Tibial artery (tissue), 4 donors: ENCODE measurements at places on chromosomes 16 and 17.
A peak's percentile ranks its signal among the peaks of the same experiment; 100 is the strongest.

DNA sequence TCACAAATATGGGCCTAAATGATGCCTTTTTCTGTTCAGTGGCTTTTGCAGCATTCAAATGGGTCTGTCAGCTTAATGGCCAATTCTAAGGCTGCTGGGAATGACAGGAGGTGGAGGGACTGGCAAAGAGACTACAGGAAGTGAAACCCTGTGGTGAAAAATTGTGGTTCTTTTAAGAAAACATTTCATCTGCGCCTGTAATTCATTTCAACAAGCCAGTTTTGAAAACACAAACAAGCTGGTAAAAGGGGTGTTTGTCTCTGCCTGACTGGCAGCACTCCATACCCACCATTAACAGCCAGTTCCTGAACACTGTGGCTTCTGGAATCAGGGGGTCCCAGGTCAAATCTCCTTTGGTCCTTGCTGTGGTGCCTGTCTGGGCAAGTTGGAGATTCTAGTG lies 3.6 kb upstream of the KDM8 start:
- no peak for DNase-seq

DNA sequence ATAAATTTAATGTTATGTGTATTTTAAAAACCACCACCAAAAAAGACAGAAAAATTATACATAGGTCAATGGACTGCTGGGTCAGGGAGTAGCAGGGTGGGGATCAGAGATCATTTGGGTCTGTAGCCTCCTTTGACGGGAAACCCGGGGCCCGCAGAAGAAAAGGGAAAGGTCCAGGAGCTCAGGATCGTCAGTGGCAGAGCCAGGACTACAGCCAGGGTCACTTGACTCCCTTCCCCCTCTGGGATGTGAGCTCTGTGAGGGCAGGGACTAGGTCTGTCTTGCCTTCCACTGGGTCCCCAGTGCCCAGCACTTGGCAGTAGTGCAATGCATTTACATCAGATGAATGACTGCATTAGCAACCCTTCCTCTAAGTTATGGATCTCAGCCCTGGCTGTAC lies 62.1 kb downstream of the TOM1L2 start:
- DNase-seq = no peak

GRCh38 chr16:23877107-23878070 lies 41.6 kb downstream of the PRKCB start:
- DNase-seq = no peak

GRCh38 chr17:77460514-77461046 lies 319.8 kb downstream of the SEC14L1 start:
- no peak for DNase-seq

GRCh38 chr17:8243827-8244226 lies 4.0 kb downstream of the CTC1 start:
- no peak for DNase-seq

DNA sequence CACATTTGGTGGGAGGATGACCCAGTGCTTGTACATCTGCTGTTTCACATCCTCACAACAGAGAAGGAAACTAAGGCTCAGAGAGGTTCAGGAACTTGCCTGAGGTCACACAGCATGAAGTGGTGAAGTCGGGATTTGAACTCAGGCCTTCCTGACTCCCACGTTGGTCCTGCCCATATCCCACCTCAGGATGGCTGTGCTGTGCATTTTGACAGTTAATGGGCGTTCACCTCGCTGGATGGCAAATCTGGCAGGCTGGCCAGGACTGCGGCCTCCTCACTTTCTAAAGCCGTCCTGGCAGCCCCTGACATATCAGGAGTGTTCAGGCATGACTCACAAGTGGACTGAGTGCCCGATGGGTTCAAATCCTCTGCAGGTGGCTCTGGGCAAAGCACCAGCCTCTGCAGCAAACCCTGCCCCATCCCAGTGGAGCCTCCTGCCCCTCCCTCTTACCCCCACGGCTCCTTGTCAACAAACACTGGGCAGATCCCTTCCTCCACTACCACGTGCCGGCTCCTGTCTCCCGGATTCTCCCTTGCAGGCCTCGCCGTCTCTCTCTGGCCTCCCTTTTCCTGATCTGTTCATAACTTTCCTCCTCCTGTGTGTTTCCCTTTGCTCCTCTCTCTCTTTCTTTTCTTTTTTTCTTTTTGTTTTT lies 29.2 kb downstream of the SOCS3 start:
- no peak for DNase-seq

DNA sequence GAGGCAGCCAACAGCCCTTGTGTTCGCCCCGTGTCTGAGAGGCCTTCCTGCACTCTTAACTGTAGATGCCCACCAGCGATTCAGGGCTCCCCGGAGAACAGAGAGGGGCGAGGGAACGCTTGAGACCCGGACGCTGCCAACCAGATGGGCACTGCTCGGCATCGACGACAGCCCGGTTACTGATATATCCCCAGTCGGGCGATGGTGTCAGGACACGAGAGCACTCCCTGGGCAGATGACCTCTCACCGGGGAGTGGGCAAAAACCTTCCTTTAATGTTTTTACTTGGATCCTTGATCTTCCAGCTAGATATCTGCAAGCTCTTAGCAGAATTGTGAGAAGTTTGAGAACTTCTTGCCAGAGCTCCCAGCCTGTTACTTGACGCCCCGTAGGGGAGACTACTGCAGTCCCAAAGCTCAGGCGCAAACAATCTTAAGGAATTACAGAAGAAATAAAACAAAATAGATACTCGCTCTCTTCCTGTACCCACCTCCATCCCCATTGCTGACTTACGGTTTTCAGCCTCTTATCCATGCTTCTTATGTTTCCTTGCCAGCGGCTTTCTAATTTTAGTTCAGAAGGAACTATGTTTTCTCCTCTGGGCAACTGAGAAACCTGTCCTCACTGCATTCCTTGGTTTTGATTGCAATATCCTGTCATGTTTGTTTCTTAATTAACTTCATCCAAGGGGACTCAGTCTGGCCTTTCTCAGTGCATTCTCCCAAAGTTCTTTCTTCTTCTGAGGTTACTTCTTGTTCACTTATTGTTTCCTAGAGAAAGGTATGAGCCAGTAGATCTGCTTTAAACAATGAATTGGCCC lies 845 bp downstream of the SP2 start:
- DNase-seq = peak; percentile 37

DNA sequence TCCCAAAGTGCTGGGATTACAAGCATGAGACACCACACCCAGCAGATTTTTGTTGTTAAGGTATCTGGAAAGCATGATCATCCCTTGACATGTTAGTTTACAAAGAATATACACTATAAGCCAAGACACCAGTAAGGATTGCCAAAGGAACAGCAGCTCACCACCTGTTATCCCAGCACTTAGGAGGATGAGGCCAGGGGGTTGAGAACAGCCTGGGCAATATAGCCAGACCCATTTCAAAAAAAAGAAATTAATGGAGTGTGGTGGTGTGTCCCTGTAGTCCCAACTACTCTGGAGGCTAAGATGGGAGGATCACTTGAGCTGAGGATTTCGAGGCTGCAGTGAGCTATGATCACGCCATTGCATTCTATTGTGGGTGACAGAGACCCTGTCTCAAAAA lies 5.1 kb downstream of the ANKRD40CL start:
- DNase-seq = no peak

DNA sequence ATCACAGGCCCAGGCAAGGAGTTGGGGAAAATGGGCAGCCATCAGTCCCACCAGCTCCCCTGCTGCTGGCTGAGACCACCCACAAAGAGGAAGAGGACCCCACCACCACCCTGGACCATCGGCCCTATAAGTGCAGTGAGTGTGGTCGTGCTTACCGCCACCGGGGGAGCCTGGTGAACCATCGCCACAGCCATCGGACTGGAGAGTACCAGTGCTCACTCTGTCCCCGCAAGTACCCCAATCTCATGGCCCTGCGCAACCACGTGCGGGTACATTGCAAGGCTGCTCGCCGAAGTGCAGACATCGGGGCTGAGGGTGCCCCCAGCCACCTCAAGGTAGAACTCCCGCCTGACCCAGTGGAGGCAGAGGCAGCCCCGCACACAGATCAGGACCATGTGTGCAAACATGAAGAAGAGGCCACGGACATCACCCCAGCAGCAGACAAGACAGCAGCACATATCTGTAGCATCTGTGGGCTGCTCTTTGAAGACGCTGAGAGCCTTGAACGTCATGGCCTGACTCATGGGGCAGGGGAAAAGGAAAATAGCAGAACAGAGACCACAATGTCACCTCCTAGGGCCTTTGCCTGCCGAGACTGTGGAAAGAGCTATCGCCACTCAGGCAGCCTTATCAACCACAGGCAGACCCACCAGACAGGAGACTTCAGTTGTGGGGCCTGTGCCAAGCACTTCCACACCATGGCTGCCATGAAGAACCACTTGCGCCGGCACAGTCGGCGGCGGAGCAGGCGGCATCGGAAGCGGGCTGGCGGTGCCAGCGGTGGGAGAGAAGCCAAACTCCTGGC lies 3.6 kb downstream of the ZNF646 start:
- no peak for DNase-seq

DNA sequence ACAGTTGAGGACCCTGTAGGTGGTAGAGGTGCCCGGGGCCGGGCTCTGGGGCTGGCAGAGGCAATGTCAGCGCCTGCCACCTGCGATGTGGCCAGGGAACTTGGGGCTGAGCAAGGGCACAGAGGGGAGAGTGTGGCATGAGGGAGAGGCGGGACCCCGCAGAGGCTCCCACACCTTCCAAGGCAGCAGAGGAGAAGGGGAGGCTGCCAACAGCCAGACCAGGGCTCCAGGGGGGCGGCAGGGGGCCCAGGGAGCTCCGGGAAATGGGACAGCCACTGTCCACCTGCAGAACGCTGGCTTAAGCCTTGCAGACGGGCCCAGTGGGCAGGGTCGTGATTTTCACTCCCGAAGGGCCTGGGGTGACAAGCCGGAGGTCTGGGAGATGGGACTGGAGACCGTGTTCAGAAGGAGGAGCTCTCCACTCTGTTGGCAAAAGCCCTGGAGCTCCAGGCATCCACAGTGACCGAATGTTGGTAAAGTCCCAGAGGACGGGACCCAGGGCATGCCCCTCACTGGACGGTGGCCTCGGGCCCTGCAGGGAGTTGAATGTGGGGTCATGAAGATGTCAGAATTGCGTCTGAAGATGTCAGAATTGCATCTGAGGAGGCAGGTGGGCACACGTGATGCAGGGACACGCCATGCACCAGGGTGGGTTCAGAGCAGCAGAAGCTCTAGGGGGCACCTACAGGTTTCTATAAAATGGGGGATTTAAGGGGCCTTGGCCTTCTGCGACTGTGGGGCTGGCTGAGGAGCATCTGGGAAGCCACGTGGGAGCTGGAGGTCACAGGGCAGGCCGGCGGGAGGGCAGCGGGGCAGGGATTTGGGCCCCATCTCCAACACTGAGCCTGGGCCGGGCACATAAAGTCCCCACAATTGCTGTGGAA lies 18.6 kb downstream of the CD7 start:
- no peak for DNase-seq

GRCh38 chr17:29838961-29839360 lies 91.1 kb downstream of the SSH2 start:
- DNase-seq = no peak

DNA sequence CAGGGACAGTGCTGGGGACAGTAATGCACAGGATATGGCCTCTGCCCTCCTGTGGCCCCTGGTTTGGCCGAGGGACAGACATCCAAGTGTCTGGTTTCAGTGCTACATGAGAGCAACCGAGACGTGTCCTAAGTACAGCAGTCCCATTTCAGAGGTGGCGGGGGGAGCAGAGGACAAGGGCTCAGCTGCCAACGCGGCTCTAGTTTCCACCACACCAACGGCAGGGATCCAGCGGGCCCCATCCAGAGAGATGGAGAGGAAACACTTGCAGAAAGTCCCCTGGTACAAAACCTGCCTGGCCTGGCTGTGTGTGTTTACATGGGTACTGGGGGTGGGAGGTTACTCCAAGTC lies 125.8 kb upstream of the SMURF2 start:
- DNase-seq = no peak

GRCh38 chr16:82055117-82055516 lies 20.1 kb downstream of the HSD17B2 start:
- no peak for DNase-seq

DNA sequence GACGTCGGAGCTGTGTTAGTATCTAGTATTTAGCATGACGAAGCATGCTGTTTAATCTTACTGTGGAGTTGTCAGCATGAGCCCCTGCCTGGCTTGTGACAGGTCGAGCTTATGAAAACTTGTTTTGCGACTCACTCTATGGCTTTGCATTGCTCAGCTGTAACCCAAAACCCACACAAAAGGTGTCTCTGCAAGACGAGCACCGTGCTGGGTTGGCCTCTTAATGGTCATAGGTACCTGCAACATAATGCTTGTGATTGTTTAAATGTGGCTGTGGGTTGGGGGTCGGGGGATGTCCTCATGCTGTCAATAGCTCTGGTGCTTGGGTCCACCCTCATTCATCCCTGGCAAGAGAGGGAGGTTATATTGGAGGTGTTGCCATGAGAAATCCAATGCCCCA lies 5.4 kb downstream of the NTN1 start:
- DNase-seq = peak; percentile 15

GRCh38 chr17:10010752-10011151 lies 105.7 kb upstream of the RCVRN start:
- no peak for DNase-seq

- no peak for DNase-seq
Measured at GRCh38 chr17:79203657-79204056, 129.0 kb downstream of the ENGASE start.

DNA sequence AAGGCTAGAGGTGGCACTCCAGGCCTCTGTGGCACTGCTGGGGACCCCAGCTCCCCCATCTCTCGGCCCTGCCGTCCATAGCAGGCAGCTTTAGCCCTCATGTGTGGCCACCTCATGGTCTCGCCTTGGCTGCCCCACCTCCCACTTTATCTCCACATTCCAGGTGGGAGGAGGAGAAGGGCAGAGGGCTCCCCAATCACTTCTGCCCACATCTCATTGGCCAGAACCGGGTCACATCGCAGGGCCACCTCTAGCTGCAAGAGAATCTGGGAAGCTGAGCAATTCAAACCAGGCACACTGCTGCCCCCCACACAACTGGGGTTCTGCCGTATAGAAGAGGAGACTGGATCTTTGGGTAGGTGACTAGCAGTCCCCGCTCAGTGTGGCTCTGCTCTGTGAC lies 1.6 kb downstream of the DRC7 start:
- DNase-seq = no peak

DNA sequence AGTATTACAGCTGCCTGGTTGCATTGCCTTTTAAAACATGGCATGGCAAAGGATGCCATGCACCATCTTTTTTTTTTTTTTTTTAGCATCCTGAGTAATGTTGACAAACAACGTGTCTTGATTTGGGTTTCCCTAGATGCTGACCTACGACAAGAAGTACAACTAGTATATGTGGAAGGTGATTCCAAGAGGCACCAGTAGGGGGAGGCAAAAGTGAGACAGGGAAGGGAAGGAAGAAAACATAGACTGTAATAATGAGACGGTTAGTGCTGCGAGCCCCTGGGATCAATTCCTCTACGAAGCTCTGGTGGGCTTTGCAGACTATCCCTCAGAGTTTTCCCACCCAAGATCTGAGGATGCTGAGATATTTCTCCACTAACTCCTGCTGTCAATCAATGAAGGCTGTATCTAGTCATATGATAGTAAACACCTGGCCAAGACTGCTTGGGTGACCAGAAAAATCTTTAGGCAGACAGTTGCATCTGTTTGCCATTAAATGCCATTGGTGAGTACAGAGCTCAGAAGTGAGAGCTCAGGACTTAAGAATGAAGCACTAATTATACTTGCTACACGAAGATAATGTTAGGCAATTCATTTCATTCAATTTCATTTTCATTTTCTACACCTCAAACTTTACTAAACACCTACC lies 458.6 kb upstream of the GOT2 start:
- no peak for DNase-seq

GRCh38 chr17:50949989-50950877 lies 84.1 kb upstream of the TOB1 start:
- peak; percentile 84 for DNase-seq
